ENCODE measurements at places on chromosomes 2 and 18.

- no peak for DNase-seq
Observed at GRCh38 chr2:216243026-216243425, 129.3 kb downstream of the MARCHF4 start.

GRCh38 chr2:205483095-205483494 lies 199.2 kb upstream of the NRP2 start:
- DNase-seq: no peak

- no peak for DNase-seq
Observed at GRCh38 chr18:58095222-58095621, 51.2 kb downstream of the NEDD4L start.

DNA sequence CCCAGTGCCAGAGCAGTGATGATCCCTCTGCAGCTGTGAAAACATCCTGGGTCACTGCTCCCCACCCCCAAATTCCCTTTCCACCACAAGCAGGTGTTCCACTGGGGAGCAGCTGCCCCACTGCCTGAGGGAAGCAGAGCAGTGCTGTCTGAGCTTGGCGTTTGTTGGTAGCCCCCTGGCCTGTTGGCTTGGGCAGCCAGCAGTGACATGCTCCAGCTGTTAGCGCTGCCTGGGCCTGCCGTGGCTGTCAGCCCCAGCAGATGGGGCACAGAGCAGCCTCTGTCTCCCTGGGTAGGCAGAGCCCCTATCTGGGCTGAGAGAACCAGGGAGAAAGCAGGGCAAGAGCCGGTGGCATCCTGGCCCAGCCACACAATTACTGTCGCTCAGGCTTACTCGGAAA lies 247.7 kb downstream of the GLI2 start:
- no peak for DNase-seq

DNA sequence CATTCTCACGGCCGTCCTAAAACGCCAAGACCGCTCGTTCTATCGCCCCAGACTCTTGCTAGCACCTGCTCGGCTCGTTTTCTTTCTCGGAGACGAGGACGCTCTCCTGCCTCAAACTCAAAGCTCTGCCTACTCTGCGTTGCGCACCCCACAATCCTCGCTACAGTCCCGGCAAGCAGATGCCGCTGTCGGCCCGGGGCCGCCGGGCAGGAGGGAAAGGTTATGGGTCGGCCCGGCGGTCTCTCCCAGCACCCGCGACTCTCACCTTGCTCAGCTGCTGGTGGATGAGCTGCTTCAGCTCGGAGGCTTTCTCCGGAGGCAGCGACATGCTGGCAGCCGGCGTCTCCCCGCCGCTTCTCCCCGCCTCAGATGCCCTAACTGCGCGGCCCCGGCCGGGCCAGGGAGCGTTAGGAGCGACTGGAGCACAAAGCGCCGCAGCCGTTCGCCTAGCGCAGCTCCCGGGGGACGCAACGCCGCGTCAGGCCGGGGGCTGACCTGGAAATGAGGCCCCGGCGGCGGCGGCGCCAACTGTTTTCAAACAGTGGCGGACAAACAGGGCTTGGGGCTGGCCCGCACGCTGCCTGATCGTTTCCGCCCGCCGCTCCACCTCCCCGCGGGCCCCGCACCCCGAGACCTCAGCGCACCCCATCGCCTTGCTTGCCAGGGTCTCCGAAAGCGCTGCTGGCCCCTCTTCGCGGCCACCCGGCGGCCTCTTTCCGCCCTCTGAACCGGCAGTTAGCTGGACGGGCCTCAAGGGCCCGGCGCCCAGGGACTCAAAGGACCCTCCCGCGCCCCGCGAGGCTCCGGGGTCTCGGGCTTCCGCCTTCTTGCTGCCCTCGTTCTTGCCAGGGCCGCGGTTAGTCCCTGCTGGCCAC lies at the start of the genes CEP76 and PSMG2:
TSS of gene CEP76 (minus strand) at position 503 of the 875 bp plus-strand sequence. CDS start at position 328, 175 bp downstream.
TSS of gene PSMG2 (plus strand) at position 822 of the 875 bp plus-strand sequence. CDS start 66 bp downstream, outside the sequence.
- peak; percentile 93 for DNase-seq

DNA sequence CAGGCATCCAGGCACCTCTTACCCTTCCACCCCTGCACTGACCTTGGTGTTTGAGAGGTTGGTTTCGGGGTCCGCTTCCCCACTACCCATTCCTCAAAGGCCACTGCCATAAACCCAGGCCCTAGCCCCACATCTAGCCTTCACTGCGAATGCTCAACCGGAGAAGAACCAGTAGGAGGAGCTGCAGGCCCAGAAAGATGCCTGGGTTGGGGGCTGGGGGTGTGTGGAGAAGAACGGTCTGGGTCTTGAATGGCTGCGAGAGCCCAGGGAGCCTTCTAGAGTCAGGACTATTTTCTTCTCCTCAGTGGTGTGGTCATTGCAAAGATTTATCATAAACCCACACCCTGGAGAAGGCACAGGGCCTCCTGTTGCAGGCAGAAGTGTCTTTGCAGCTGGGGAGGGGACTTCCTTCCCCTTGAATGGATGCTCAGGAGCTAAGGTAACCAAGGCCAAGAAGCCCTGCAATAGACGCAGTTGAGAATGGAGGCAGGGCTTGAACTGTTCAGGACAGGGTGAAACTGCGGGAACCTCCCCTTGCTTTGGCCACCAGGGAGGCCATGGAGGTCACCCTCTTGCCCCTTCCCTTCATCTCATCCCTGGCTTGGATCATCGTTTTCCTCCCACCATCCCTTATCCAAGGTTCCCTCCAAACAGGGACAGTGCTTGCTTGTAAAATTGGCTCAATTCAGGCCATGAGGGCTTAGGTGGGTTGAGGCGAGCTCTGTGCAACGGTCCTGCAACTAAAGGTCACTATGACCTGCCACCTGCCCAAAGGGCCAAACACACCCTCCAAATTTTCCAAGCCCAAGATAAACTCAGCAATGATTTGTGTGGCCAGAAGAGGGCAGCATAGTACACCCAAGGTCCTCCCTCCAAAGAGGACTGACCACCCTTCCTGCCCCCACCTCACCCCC lies 20.9 kb downstream of the THNSL2 start:
- peak; percentile 87 for DNase-seq

DNA sequence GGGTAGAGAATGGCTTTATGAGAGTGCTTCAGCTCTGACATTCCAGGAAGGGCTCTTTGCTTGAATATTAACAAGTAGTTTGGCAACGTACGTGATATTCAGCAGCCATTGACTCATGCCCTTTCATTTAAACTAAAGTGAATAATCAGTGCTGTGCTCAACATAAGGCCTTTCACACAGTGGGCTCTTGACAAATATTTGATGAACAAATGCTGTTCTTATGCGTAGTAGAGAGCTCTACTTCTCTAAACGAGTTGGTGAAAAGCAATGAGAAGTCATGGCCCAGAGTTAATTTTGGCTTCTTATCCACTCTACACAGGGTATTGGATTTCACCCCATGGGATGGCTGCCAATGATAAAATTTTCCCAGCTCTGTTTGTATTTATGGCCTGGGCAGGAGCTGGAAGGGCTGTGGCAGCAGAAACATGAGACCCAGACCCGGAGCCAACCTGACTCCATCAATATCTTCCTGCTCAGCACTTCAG lies 338.9 kb downstream of the CCDC85A start:
- no peak for DNase-seq

GRCh38 chr2:239574434-239575156 lies 173.8 kb upstream of the HDAC4 start:
- no peak for DNase-seq

DNA sequence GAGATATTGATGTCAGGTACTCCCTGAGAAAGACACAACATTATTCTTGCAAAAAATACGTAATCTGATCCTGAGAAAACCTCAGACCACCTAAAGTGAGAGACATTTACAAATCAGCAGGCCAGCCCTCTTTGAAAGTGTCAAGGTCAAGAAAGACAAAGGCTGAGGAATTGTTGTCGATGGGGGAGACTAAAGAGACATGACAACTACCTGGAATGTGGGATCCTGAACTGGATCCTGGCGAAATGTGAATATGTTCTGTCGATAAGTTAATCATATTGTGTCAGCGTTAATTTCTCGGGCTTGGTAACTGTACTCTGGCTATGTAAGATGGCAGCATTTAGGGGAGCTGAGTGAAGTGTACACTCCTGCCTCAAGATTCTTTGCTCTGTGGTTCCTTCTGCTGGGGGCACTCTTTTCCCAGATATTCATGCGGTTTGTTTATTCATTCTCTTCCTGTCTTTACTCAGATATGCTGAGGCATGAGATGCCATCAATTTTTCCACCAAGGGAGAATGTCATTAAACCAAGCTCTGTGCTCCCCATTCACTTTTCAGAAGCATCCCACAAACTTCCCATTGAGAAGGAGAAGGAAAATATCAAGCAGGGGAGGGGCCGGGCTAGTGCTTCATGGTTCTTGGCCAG lies 154.9 kb downstream of the CAPN13 start:
- peak; percentile 57 for DNase-seq

- DNase-seq: no peak
Observed at GRCh38 chr2:213238753-213239495, 45.3 kb upstream of the SPAG16 start.

DNA sequence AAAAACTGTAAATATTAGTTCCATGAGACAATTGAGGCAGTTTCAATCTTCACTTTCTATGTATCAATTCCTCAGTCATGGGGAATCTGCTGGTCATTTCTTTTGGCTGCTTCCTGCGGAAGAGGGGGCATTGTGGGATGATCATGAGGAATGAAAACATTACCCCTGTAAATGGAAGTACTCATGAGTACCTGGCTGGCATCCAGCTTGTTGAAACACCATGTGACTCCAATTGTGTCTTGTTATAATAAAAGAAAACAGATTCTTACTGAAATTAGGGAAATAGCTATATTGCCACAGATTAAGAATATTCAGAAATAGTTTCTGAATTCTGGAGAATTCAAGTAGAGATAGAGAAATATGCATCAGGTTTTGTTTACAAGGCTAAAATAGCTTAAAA lies 41.6 kb upstream of the GPR39 start:
- DNase-seq: no peak

- no peak for DNase-seq
Observed at GRCh38 chr18:23158058-23158457, 22.8 kb downstream of the CABLES1 start.

GRCh38 chr2:33166287-33166881 lies 219.6 kb downstream of the LTBP1 start:
- DNase-seq: no peak

GRCh38 chr2:169285531-169286235 lies 76.7 kb downstream of the LRP2 start:
- peak; percentile 6 for DNase-seq

- DNase-seq: no peak
Observed at GRCh38 chr2:36097022-36097421, 258.6 kb upstream of the CRIM1 start.

DNA sequence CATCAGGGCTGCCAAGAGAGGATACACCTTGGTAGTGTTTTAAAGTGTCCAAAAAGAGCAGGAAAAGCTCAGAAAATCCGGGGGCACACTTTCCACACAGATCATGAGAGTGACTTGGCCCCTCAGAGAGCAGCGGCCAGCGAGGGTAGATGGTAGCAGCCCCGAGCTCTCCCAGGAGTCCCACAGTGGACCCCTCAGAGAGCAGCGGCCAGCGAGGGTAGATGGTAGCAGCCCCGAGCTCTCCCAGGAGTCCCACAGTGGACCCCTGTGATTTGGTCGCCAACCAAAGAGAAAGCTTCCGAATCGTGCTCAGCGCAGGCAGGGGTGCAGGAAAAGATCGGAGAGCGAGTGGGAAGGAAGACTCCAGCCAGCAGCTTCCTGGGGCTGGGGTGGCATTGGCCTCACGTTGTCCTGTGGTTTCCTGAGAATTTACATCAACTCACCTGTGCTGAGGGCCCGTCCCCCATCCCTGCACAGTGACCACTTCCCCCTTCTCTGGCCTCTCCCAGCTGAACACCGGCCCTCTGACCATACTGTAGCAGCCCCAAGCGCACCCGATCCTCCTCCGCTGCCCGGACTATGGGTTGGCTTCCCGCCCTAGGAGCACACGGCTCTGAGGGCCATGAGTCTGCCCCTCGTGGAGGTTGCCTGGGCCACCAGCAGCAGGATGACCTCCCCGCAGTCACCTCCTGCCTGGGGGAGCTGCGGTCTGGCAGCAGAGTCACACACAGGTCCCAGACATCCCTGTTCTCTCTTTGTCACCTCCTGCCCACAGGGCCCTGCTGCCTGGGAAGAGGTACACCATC lies 33.7 kb downstream of the MTERF4 start:
- DNase-seq: no peak

DNA sequence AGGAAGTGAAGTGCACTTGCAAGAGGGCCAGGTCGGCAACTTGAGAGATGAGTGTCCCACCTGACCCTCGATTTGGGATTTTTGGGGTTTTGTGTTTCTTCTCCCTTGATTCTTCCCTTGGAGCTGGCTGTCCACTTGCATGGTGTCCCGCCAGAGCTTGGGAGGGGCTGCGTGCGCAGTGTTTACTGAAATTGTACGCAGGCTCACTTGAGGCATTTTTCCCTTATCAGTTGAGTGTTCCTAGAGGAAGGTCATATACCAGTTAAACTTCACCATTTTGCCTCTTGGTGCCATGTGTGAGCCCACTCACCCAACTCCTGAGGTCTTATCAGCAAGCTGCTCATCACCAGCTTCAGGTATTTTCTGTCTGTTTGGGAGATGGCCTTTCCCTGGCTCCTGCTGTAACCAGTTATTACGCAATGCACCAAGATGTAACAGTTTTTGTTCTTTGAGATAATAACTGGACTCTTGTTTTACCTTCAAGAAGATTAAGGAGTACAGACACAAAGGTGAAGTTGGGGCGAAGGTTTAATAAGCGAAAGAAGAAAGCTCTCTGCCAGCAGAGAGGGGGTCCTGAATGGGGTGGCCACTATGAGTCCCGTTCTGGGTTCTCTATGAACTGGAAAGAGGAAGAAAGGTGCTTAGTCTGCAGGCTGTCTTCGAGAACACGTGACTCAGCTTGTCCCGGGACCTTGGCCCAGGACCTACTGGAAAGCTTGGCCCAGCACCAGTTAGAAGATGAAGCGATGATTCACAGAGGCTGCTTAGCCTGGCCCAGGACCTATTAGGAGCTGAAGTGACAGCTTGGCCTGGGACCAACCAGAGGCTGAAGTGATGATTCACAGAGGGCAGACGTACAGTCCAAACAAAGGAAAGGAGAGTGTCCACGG lies 21.5 kb upstream of the TXNL4A start:
- no peak for DNase-seq

DNA sequence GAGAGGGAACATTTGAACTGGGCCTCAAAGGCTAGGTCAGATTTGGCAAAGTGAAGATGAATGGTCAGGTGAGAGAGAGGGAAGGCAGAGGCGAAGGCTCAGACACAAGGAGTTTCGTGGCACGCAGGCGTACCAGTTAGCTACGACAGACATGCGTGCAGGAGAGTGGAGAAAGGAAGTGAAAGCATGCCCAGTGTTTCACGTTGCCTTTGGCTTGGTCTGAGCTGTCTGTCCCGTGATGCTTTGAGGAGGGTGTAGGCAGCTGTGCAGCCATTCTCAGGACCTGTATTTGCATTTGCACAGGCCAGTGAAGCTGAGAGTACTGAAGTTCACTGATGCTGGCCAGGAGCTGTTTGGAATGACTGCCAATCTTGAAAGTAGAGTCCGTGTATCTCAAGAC lies 69.5 kb downstream of the HNRNPLL start:
- DNase-seq: no peak
